ENCODE measurements at places on chromosomes 13 and 19.

DNA sequence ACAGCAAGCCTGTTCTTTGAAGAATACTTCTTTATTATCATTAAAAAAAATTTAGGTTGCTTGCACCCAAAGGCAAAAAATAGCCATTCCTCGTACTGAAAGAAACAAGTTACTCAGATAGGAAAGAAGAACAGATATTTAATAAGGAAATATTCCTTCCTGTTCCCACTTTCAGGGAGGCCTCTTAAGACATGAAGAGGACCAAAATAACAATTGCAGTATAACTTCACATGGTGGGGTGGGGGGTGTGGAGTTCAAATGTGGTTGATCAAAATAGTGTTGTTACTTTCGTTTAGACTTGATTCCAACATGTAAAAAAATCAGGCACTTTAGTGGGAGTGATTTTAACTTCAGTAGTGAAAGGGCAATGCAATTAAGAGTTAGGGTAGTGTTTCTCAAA is 3.6 kb downstream of the RGCC start:
- DNase-seq, result no peak

- DNase-seq, result no peak
Measured at GRCh38 chr19:46739290-46739771, 6.5 kb upstream of the FKRP start.

DNA sequence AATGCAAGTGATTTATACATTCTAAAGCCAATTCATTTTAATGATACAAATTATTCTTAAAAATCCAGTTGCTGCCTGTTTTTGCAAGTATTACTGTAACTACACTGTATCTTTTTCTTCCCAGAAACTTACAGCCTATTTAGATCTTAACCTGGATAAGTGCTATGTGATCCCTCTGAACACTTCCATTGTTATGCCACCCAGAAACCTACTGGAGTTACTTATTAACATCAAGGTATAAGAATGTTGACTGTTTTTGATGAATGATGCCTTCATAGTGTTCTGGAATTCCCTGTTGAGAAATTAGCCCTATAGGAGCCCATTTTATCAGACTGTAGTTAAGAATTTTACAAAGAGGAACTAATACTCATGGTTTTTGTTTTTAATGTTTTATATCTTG is 25.0 kb downstream of the ITM2B start:
- DNase-seq, result no peak

DNA sequence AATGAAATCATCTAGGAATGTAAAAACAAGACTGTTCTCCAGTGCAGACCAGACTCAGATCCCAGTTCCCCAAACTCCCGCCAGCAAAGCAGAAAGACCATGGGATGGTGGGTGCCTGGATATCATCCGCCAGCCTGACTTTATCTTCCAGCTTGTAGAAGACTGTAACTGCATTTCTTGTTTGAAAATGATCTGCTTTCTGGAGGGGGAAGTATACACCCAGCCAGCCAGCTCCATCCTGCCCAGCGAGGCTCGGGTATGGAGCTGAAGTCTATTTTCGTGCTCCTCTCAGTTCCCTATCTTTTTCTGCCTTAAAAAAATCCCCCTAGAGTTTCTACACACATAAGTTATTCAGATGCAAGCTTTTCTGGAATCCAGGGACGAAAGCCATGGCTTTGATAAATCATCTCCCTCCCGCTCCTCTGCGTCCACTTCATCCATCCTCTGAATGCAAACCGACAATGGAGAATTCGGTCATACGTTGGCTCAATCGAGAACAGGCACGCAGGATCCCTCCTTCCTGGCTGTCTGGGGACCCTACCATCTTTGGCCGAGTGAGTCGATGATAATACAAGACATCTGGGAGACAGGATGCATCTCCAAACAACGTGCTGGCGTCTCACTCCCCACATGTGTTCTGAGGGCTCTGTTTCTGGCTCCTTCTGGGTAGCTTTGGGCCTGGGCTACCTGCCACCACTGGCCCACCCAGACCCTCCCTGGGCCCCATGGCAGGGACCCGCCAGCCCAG is 31.2 kb downstream of the CEBPG start:
- no peak for DNase-seq

DNA sequence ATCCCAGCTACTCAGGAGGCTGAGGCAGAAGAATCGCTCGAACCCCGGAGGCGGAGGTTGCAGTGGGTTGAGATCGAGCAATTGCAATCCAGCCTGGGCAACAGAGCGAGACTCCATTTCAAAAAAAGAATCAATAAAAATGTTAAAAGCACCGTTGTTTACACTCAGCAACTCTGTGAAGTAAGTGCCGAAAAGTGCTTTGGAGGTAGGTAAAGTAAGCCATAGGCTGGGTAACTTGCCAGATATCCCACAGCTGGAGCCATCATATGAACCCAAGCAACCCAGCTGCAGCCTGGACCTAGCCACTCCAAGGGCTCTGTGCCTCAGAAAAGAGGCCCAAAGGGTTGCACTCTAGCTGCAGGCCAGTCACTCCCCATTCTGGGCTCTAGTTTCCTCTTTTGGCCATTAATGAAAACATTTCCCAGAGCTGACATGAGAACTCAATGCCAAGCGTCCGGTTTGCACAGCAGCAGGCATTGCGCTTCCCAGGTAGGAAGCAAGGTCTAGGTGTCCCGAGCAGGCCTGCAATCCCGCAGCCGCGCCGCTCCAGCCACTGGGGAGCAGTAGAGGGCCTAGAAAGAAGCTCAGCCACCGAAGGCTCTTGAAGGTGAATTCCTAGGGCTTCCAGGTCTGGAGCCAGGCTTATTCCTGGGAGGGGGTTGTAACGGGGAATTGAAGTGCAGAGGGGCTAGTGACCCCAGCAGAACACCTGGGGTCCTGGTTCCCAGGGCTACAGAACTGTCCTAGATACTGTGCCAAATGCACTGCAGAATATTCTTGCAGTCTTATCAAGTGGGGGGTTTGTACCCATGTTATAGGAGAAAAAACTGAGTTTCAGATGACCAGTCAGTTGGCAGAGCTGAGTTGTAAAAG is 4.1 kb upstream of the CD79A start:
- DNase-seq, result no peak

DNA sequence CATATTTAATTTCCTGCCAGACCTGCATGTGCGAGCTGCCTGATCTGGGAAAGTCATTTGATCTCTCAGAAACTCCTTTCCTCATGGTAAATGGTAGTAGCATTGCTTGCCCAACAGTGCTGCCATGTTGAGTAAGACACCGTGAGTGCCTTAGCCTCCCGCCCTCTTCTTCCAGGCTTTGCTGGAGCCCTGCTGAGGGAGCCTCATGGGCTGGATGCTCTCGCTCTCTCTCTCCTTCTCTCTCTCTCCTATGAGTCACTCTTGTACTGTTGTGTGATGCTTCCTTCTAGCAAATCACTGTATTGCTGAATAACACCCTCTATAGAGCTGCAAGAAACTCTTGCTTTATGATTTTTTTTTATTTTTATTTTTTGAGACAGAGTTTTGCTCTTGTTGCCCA is 365.5 kb downstream of the UQCRFS1 start:
- DNase-seq, result peak; percentile 38

DNA sequence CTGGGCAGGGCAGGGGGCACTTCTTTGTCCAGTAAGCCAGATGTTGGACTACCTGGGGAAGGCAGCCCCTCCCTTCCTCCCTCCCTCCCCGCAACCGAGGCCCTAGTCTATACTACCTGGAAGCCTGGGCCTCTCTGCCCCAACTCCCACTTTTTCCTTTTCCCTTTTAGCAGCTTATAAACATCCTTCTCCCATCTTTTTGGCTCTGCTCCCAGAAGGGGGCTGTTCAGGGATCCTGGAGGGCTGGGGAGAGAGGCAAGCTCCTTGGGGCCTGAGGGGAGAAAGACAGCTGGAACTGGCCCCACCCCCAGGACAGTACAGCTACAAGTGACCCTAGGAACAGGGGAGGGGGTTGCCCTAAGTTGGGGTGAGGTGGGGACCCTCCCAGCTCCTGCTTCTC is 44.9 kb downstream of the LYL1 start:
- DNase-seq, result no peak

GRCh38 chr13:22700246-22700887 is 480.4 kb upstream of the SGCG start:
- DNase-seq, result no peak

GRCh38 chr19:40718774-40719391 is 2.0 kb downstream of the ITPKC start:
- DNase-seq, result no peak

GRCh38 chr13:20685092-20685491 is 18.4 kb upstream of the IL17D start:
- DNase-seq, result no peak

GRCh38 chr19:31181535-31181934 is 167.7 kb downstream of the TSHZ3 start:
- no peak for DNase-seq

DNA sequence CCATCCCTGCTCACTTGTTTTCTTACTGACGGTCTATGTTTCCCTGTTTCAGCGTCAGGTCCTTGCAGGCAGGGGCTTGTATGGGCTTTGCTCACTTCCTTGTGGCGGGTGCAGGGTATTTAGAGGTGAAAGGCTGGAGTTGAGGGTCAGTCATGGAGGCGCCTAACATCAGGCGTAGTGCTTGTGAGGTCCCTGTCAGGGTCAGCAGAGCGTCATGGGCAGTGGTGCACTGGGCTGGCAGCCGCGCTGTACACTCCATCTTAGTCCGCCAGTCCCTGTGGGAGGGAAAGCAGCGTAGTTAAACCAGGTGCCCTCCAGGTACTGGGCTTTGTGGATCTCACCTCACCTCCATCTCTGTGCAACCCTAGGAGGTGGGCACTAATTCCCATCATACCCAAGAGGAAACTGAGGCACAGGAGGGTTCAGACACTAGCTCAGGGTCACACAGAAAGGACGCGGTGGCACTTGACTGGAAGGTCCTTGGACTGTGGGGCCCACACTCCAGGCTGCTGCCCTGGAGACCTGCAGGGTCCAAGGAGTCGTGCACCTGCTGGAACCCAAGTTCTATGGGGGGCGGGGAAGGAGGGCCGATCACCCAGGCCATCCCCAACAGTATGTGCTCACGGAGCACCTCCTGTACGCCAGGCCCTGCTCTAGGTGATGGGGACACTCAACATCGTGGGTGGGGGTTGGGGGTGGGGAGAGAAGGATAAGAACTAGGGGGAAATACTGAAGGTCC is 4.6 kb downstream of the GRAMD1A start:
- no peak for DNase-seq

GRCh38 chr13:83752141-83752540 is 130.1 kb downstream of the SLITRK1 start:
- no peak for DNase-seq

- DNase-seq, result no peak
Measured at GRCh38 chr19:17424743-17425365, 5.0 kb downstream of the MVB12A start.

DNA sequence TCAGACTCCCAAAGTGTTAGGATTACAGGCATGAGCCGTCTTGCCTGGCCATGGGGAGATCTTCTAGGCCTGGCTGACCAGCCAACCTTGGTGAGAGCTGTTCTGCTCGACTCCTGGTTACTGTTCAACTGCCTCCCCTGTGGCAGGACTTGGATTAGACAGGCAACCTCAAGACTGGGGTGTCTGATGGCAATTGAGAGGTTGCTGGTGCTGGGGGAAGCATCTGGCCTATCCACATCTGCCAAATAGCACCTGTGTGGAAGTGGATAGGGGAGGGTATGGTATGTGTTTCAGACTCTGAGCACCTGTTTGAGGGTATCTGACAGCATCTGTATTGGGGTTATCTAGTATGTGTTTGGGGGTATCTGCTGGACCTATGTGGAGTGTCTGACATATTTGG is 44.7 kb downstream of the ARHGEF18 start:
- DNase-seq, result no peak

GRCh38 chr13:66617786-66618185 is 612.4 kb downstream of the PCDH9 start:
- no peak for DNase-seq

DNA sequence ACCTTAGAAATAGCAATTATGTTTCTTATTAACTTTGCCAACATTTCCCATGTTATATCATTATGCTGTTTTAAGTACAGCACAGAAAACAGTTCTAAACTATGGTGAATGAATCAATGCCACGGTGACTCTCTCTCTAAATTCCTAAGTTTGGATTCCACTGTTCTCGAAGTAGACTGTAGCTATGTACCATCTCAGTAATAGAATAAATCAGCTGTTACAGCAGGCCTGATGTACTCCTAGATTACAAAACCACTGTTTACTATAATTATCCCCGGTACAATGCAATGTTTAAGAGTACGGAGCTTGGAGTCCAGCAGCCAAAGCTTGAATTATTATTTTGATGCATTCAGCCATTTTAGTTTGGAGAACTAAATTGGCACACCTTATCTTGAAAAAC is 476.3 kb upstream of the SLITRK1 start:
- no peak for DNase-seq

GRCh38 chr19:42596391-42597072 is 1.8 kb upstream of the CEACAM8 start:
- DNase-seq, result no peak

DNA sequence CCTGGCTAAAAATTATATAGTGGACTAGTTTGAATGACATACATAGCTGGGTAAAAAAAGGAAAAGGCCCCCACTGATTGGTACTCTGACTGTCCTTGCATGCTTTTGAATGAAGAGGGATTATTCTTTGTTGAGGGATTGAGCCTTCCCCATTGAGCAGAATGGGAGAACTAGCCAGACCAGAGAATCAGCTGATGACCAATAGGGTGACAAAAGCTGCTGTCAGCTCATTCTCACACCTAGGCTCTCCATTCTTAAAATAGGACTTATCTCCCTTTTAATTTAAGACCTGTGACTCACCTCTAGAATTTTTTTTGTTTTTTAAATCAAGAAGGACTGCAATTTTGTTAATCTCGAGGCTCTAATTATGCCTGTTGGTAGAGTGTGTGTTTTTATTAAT is 79.3 kb downstream of the CRYL1 start:
- no peak for DNase-seq

- DNase-seq, result no peak
Measured at GRCh38 chr19:54197121-54197520, 3.5 kb upstream of the RPS9 start.

DNA sequence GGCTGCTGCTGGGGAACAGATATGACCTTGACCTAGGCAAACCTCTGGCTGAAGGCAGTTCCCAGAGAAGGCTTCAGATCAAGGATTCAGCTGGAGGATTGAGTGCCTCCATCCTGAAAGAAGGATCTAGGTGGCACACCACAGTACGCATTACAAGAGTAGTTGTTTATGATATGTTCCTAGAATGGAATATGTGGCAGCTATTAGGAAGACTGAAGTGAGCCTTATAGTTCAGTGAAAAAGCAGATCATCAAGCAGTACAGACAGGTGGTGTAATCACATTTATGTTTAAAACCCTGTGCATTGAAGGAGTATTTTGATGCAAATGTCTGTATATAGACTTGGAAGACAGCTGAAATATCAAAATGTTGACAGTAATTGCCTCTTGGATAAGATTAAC is 116.0 kb downstream of the ZAR1L start:
- DNase-seq, result no peak
